Activated CD4-positive, alpha-beta T cell treated with anti-CD3 and anti-CD28 coated beads, Interleukin-2, amount 10 ng/mL, durations not matched to agents 7 days and 5 days (primary cell): ENCODE measurements at places on chromosomes 4 and X. TPM values are rescaled to one million over a fixed set of nuclear protein-coding genes. Genes with fewer than 3 reads are reported as not detected.

Gene OSTC
- total RNA-seq, result 70.2 TPM

Gene VGLL1
- not detected for total RNA-seq

Gene CXXC4
- not detected for total RNA-seq

Gene FGA
- total RNA-seq, result not detected

Gene FOXR2
- not detected for total RNA-seq

Gene SLC25A14
- 14.8 TPM for total RNA-seq

- peaks cover 15% of the 10 kb centered on the region for H3K27me3 ChIP-seq
- H3K4me1 ChIP-seq, result peaks cover 4% of the 10 kb centered on the region
- H3K27ac ChIP-seq, result no peak overlapping the region
- H3K36me3 ChIP-seq, result peaks cover 3% of the 10 kb centered on the region
- DNase-seq, result no peak
These were observed 372.1 kb upstream of the EMCN start for GRCh38 chr4:100889898-100890297.

- no peaks in the 10 kb centered on the region for H3K27me3 ChIP-seq
- no peak overlapping the region for H3K27ac ChIP-seq
- no peaks in the 10 kb centered on the region for H3K4me1 ChIP-seq
- no peaks in the 10 kb centered on the region for H3K36me3 ChIP-seq
- H3K4me3 ChIP-seq, result no peak overlapping the region
- no peak for DNase-seq
These were observed 123.3 kb downstream of the EPHA5 start for GRCh38 chr4:65546882-65547416.

- peaks cover 2% of the 10 kb centered on the region for H3K27me3 ChIP-seq
- DNase-seq, result no peak
- no peaks in the 10 kb centered on the region for H3K4me1 ChIP-seq
- no peak overlapping the region for H3K27ac ChIP-seq
- H3K36me3 ChIP-seq, result no peaks in the 10 kb centered on the region
These were observed 251.1 kb upstream of the MAD2L1 start for GRCh38 chr4:120317713-120318112.

DNA sequence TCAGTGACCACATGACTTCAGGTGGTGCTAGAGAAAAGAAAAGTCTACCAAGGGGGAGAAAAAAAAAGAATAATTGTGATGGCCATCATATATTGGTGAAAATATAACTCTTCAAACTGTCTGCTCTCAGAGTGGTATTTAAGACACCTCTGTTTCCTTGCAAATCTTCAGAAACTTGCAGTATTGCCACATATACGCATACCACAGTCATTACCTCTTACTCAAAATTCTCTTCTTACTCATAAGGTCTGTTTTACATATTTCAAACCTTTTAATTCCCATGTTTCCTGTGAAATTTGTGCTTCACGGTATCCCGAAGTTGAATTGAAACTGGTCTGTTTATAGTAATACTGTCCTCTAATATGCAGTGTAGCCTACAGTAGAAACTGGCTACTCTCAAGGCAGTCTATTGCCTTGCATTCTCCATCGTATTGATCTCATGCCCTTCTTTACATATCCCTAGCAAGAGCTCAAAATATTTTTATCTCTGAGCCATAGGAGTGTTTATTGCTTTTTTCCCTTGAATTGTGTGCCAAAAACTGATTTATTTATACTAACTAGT, 34.7 kb upstream of the LHFPL1 start:
- no peak overlapping the region for H3K4me3 ChIP-seq
- H3K36me3 ChIP-seq, result no peaks in the 10 kb centered on the region
- no peak for DNase-seq
- no peaks in the 10 kb centered on the region for H3K27me3 ChIP-seq

- DNase-seq, result peak; percentile 7
- H3K27ac ChIP-seq, result no peak overlapping the region
- peaks cover 9% of the 10 kb centered on the region for H3K27me3 ChIP-seq
- peaks cover 4% of the 10 kb centered on the region for H3K4me1 ChIP-seq
These were observed 3.1 kb upstream of the FGB start for GRCh38 chr4:154559494-154560418.

DNA sequence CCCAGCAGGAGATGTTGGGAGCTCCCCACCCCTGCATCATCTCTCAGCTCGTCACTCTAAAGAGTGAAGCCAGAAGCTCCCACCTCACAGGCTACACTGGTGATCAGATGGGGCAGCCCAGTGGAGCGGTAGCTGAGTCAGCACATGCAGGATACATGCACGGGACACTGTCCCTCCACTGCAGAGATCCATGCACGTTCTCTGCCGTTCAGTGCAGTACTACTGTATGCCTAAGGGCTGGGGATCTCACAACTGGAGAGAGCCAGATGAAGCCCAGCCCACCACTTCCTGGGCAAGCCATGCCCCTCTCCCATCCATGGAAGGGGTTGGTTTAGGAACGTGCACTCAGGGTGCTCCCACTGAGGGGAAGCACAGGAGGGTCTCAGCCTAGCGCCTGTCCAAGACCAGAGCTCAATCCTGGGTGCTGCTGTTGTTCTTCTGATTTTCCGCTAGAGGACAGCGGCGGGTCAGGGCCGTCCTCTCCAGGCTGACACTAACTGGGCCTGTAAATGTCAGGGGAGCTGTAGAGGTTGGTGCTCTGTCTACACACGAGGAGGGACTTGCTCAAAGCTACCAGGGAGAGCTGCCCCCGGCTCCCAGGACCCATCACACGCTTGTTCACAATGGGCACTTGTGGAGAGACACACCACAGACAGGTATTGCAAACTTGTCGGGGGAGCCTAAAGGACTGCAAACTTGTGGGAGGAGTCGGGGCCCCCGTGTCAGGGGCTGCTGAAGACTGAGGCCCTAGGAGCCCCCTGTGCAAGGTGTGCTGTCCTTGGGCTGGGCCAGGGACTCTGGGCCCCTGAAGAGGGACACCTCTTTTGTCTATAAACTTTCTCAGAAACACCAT, 18.2 kb upstream of the ABLIM2 start:
- H3K36me3 ChIP-seq, result no peaks in the 10 kb centered on the region
- H3K4me3 ChIP-seq, result no peak overlapping the region
- no peaks in the 10 kb centered on the region for H3K4me1 ChIP-seq
- no peak overlapping the region for H3K27ac ChIP-seq

- H3K4me3 ChIP-seq, result no peak overlapping the region
- no peaks in the 10 kb centered on the region for H3K27me3 ChIP-seq
- no peaks in the 10 kb centered on the region for H3K4me1 ChIP-seq
- no peak overlapping the region for H3K27ac ChIP-seq
- no peak for DNase-seq
These were observed 308.3 kb downstream of the BMPR1B start for GRCh38 chr4:95066050-95066449.

- H3K36me3 ChIP-seq, result no peaks in the 10 kb centered on the region
- no peaks in the 10 kb centered on the region for H3K4me1 ChIP-seq
- H3K27ac ChIP-seq, result no peak overlapping the region
These were observed 46.3 kb upstream of the NKX1-1 start for GRCh38 chr4:1452431-1453051.

DNA sequence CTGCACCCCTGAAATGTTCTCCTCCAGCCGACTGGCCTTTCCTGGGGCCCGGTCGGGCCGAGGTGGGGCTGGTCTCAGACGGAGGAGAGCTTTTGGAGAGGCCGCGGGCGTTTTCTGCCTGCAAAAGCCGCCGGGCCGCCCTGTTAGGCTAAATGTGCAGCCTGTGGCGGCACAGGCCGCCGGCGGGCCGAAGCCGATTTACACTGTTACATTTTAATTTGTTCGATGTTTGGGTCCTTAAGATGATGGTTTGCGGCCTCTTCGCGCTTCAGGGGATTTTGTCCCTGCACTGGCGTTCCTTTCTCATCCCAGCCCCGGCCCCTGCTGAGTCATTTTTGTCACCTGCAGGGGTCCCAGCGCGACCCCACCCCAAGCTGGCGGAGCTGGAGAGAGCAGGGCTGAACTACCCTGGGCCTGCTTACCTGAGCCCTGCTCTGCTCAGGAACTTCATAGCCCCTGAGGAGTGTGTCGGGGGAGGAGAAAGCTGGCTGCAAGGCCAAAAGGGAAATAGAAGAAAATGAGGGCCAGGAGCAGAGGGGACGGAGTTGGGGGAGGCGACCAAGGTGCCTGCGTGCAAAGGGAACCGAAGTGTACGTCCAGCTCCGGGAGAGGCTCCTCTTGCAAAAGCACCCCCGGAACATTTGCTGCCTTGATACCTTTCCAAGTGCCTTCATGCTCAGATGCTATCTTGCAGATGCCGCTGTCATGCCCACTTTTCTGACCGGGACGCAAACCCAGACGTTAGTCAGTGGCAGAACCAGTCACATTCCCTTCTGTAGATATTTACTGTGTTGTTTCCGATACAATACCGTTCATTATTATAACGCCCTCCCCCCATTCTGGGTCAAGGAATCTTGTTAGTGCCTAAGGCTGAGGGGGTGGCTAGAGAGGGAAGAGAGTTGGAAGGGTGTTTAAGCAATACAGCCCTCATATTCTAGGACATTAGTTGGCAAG, 977 bp upstream of the RBBP7 start:
- H3K4me3 ChIP-seq, result peak overlapping the region; percentile 71
- peak overlapping the region; percentile 94 for H3K27ac ChIP-seq
- H3K27me3 ChIP-seq, result peaks cover 8% of the 10 kb centered on the region
- peaks cover 11% of the 10 kb centered on the region for H3K36me3 ChIP-seq
- no peak for DNase-seq

DNA sequence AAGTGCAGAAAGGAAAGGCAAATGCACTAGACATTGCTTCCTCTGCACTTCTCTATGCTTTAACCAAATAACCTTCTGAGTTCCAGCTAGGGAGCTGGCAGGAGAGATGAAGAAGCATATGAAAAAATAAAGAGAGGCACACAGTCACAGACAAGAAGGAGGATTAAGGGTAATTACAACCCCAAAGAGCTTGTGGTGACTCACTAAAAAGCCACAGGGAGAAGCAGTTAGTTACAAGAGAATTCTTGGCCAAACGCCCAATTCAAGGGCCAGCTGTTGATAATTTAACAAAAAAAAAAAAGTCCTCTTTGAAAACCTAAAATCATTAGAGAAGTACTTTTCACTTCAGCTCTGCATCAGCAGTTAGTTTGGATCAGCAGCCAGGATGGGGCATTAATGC, 478.0 kb downstream of the KCNIP4 start:
- no peaks in the 10 kb centered on the region for H3K27me3 ChIP-seq
- no peak overlapping the region for H3K27ac ChIP-seq
- no peaks in the 10 kb centered on the region for H3K4me1 ChIP-seq
- no peak overlapping the region for H3K4me3 ChIP-seq
- H3K36me3 ChIP-seq, result no peaks in the 10 kb centered on the region

DNA sequence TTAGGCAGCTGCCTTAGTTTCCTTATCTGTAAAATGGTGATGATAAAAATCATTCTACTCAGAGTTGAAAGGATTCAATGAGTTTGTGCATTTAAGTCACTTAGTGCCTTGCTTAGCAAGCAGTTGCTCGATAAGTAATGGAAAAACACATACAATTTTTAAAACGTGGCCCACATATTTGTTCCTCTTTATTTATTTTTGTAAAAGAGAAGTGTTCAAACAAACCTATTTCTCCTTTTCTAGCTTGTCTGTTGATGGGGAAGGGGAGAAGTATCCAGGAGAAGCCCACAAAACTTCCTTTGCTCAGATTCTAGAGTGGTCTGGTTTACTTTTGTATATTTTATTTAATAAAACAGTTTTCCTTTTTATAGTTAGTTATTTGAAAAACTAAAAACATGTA, 3.3 kb upstream of the HPGDS start:
- no peaks in the 10 kb centered on the region for H3K36me3 ChIP-seq
- H3K4me3 ChIP-seq, result no peak overlapping the region
- no peaks in the 10 kb centered on the region for H3K27me3 ChIP-seq
- DNase-seq, result no peak

GRCh38 chrX:53088136-53088974, 5.6 kb upstream of the KANTR start:
- H3K4me1 ChIP-seq, result peaks cover 42% of the 10 kb centered on the region
- peaks cover 17% of the 10 kb centered on the region for H3K36me3 ChIP-seq

DNA sequence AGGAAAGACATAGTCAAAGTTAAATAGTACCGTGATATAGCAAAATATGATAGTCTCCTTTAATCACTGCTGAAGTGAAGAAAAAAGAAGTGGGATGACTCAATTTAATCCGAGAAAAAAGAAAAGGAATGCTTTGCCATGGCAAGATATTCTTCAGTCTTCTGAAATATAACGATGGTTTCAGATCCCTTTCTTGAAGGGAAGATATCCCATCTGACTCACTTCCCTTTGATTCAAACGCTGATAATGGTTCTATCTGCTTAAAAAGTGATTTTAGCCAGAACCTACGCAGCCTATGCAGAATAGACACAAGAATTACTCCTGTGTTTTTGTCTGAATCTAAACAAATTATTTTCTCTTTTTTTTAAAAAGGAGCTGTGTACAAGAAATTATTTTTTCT, 68.1 kb upstream of the FTHL17 start:
- H3K4me3 ChIP-seq, result no peak overlapping the region
- H3K36me3 ChIP-seq, result no peaks in the 10 kb centered on the region
- peaks cover 2% of the 10 kb centered on the region for H3K27me3 ChIP-seq
- no peak overlapping the region for H3K27ac ChIP-seq

GRCh38 chrX:115040417-115040816, 23.0 kb upstream of the IL13RA2 start:
- H3K36me3 ChIP-seq, result no peaks in the 10 kb centered on the region
- H3K4me3 ChIP-seq, result no peak overlapping the region
- no peak overlapping the region for H3K27ac ChIP-seq
- H3K4me1 ChIP-seq, result no peaks in the 10 kb centered on the region
- no peaks in the 10 kb centered on the region for H3K27me3 ChIP-seq
- DNase-seq, result no peak

DNA sequence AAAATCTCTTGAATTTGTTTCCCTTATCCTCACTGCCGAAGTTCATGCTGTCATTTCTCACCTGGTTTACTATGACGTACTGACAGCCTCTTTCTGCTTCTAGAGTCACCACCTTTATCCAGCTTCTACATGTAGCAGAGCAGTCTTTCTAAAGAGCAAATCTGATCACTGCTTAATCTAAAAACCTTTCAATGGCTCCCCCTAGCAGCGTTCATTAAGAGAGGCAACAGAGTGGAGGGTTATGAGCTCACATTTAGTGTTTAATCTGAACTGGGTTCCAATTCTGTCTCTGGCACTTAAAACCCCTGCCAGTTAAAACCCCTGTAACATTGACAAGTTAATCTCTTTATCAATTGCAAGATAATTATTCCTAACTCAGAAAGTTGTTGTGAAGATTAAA, 4.4 kb downstream of the RBPJ start:
- no peak overlapping the region for H3K27ac ChIP-seq
- H3K4me1 ChIP-seq, result peaks cover 35% of the 10 kb centered on the region
- H3K36me3 ChIP-seq, result peaks cover 4% of the 10 kb centered on the region
- H3K27me3 ChIP-seq, result no peaks in the 10 kb centered on the region
- DNase-seq, result peak; percentile 58

GRCh38 chr4:177266506-177266905, 43.2 kb upstream of the NEIL3 start:
- no peak overlapping the region for H3K4me3 ChIP-seq
- no peak for DNase-seq
- H3K4me1 ChIP-seq, result no peaks in the 10 kb centered on the region
- H3K27ac ChIP-seq, result no peak overlapping the region
- H3K36me3 ChIP-seq, result no peaks in the 10 kb centered on the region

- no peak overlapping the region for H3K27ac ChIP-seq
- no peaks in the 10 kb centered on the region for H3K4me1 ChIP-seq
- no peaks in the 10 kb centered on the region for H3K27me3 ChIP-seq
- no peaks in the 10 kb centered on the region for H3K36me3 ChIP-seq
These were observed 49.7 kb upstream of the SLC16A2 start for GRCh38 chrX:74371425-74372222.
